ENCODE measurements at places on chromosomes 11 and 22.
A peak's percentile ranks its signal among the peaks of the same experiment; 100 is the strongest.

- DNase-seq: no peak
Measured at GRCh38 chr11:61850687-61851086, 22.6 kb downstream of the FADS2 start.

DNA sequence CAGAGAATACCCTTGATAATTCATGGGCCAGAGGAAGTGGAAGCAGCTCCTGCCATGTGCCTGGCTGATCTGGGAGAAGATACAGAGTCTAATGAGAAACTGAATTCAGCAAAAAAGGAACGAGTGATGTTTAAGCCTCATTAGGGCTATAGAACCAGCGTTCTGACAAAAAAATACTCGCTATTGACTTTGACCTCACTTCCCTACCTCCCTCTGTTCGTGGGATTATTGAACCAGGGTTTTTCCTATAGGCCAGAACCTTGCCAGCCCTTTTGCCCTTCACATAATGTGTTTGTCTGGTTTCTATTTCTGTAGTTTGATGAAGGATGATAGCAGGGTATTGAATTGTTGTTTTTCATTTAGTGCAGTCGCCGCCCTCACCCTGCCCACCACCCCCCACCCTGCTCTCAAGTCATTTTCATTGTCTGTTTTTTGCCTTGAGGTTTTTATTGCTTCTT, 7.6 kb upstream of the RBFOX2 start:
- no peak for DNase-seq

GRCh38 chr11:68581439-68581838, 102.9 kb upstream of the GAL start:
- DNase-seq: no peak

- DNase-seq: no peak
Measured at GRCh38 chr11:32219320-32219719, 128.4 kb downstream of the RCN1 start.

- DNase-seq: no peak
Measured at GRCh38 chr11:132055296-132055695, 684.9 kb downstream of the NTM start.

GRCh38 chr11:17873586-17873985, 139.0 kb downstream of the KCNC1 start:
- DNase-seq: no peak

DNA sequence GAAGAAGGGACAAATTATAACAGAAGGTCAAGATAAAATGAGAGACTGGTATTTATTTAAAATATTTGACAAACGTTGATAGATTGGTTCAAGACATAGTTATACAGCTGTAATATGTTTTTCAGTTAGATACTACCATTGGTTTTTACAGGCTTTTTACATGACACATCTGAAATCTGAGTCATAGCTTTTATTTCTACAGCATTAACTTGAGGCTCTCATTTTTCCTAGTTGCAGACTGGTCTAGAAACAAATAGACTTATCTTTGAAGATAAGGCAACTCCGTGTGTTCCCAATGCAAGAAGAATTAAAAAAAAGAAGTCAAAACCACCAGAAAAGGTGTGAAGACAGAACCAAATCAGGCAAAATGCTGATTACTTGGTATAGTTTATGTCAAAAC, 31.3 kb downstream of the CEP57 start:
- DNase-seq: no peak

DNA sequence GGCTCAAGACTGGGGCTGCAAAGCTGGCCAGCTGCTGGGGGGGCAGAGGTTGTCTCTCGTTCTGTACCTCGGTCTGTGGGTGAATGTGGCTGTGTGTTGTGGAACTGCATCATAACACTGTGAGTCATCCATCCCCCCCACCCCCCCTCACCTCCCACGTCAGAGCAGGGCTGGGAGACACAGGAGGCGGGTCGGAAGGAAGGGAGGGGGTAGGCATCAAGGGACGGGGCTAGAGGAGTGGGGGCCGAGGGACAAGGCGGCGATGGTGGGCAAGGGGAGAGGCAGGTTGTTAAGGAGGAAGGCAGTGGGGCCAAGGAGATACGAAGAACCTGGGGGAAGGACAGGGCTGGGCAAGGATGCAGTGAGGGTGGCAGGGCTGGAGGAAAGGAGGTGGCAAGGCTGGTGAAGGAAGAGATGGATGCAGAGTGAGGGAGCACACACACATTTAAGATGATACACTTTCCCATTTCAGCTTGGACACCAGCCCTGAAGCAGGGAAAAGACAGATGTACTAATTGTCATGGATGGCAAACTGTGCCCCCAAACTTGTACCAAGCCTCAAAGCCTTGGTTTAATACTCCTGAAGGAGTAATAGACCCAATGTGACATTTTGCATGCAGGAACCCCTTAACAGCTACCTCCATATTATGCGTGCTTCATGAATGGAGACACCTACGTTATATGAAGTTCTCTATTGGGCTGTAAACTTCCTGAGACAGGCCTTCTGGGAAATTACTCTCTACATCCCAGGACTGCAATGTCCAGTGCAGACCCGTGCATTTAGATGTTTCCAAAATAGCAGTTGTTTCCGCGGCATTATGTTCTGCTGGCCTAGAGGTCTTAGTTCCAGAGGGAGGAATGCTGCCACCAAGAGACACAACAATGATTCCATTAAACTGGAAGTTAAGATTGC, at the start of gene YPEL4:
YPEL4 (minus strand) TSS at position 87 of the 913 bp plus-strand sequence. CDS start 2,805 bp downstream, outside the sequence.
- DNase-seq: peak; percentile 46

Data from activated CD8-positive, alpha-beta memory T cell treated with anti-CD3 and anti-CD28 coated beads for 1 hour (primary cell).